CD4-positive, alpha-beta T cell treated with Interleukin-2 at 100 ng/mL for 4 hours (primary cell): ENCODE measurements at places on chromosomes 1 and 21.

DNA sequence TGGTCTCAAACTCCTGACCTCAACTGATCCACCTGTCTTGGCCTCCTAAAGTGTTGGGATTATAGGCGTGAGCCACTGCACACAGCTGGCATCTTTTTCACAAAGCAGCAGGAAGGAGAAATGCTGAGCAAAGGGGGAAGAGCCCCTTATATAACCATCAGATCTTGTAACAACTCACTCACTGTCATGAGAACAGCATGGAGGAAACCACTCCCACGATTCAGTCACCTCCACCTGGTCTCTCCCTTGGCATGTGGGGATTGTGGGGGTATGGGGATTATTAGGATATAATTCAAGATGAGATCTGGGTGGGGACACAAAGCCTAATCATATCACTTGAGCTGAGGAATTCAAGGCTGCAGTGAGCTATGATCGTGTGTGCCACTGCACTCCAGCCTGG lies 3.0 kb upstream of the MFSD2A start:
- no peak for DNase-seq

- DNase-seq, result no peak
Measured at GRCh38 chr1:161235957-161236775, 1.8 kb downstream of the NR1I3 start.

DNA sequence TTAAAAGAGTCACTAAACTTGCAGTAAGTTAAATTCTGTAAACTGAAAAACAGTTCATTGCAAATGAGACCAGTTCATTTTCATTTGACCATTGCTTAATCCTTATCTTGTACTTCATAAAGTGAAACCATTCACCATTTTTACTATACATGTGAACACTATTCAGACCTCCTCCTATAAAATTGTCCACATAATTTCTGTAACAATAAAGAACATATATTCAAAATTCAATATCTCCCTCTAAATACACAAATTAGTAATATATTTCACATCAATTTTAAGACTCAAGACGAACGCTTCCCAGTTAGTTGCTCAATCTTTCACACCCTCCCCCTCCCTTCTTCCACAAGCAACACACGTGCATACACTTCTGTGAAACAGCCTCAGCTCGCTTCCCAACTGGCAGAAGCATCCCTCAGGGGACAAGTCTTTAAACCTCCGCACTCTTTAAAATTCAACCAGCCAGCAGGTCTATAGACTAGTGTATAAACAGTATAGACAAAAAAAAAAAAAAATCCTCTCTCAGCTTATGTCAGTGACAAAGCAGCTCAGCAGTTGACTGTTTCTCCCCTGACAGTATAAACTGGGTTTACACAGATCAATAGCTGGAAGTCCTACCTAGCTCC lies 99.6 kb downstream of the DENND1B start:
- no peak for DNase-seq

DNA sequence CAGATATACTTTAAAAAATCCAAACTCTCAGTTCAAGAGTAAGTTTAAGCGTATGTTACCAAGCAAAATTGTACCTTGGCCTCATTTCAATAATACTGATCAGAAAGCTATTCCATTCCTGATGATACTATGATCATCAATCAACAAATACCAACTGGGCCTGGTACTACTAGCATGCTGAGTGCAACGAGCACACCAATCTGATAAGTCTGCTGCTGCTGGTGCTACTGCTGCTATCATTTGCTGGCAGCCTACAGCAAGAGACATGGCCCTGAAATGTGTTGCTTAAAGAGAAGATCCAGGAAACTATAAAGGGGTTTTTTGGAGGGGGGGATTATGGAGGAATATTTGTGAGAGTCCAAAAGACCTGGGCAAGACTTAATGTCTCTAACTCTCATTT lies 39.7 kb downstream of the NME7 start:
- DNase-seq, result no peak
